ENCODE measurements at places on chromosomes 4 and X.

- no peak for DNase-seq
These were observed 39.2 kb downstream of the SGMS2 start for GRCh38 chr4:107863850-107864371.

- DNase-seq = no peak
These were observed 51.8 kb downstream of the LRP2BP start for GRCh38 chr4:185343726-185344581.

DNA sequence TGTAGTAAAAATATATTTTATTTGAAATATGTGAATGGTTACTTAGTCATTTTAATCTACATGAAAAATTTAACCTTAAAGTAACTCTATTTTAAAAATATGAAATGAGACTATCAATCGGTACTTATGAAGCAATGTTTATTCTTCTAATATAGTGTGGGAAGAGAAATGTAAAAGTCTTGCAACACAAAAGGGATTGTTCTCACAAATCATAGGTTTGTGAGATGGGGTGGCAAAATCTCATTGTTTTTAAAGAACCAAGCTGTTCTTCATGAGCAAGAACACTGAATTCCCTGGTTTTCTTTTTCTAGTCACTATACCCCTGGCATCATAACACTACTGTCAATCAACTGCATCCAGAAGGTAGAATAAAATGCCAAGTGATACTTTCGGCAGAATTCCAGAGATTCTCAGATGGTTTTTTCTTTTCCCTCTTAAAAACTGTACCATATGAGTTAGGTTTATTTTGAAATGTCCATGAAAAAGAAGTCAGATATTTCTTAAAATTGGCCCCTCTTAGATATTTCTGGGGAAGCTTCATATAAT is 52.2 kb downstream of the SNCA start:
- DNase-seq = no peak

DNA sequence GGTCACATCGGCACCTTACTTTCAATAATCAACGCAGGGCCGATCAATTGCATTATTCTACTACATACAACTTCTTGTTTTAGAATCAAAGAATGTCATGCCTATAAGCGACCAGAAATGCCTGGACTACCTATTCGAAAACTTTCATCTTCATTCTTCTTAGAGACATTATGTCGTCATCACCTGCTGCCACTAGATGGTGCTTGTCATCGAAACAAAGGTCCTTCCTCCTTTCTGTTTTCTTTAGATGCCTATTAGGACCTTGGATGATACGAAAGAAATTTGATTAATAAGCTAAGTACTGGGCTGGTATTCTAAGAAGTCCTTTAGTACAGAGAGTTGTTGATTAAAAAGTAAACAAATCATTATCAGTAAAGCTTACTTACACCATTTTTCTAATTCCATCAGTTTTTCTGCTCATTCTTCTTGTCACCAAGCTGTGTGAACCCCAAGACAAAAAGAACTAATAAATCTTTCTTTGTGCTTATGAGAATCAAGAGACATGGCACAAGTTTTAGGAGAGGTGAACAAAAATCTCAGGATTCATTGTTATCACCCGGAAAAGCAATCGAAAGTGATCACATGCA is 154.5 kb upstream of the SLC4A4 start:
- DNase-seq = no peak

DNA sequence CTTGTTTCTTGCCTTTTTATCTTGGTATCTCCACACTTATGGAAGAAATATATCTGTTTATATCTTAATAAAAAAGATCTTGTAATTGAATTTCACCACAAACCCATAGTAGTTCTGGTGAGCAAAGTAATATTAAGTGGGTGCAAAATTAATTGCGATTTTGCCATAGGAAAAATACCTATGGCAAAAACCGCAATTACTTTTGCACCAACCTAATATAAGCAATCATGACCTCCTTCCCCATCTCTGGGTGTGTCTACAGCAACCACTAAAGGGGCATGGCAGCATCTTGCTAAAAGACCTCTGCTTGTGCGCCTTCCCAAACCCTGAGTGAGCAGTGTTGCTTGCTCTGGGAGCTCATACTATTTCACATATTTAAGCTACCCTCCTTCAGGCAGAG is 124.2 kb upstream of the GUCY1A1 start:
- DNase-seq = no peak

DNA sequence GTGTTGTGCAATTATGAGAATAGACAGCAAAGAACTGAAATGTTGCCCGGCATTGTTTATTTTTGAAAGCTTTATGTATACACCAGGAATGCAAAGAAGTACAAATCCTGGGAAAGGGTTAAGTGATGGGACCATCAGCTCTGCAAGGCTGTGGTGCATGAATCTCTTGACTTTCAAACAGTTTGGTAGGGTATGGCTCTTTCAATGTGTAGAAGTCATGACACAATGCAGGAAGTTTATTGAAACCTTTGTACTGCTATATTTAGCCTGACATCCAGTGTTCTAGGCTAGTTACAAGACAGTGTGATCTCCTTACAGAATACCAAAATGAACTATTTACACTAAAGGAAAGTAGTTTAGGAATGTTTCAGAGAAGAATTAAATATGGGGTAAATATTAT is 206.8 kb upstream of the HAND2 start:
- DNase-seq = no peak

GRCh38 chr4:71259280-71259679 is 79.5 kb upstream of the SLC4A4 start:
- no peak for DNase-seq

DNA sequence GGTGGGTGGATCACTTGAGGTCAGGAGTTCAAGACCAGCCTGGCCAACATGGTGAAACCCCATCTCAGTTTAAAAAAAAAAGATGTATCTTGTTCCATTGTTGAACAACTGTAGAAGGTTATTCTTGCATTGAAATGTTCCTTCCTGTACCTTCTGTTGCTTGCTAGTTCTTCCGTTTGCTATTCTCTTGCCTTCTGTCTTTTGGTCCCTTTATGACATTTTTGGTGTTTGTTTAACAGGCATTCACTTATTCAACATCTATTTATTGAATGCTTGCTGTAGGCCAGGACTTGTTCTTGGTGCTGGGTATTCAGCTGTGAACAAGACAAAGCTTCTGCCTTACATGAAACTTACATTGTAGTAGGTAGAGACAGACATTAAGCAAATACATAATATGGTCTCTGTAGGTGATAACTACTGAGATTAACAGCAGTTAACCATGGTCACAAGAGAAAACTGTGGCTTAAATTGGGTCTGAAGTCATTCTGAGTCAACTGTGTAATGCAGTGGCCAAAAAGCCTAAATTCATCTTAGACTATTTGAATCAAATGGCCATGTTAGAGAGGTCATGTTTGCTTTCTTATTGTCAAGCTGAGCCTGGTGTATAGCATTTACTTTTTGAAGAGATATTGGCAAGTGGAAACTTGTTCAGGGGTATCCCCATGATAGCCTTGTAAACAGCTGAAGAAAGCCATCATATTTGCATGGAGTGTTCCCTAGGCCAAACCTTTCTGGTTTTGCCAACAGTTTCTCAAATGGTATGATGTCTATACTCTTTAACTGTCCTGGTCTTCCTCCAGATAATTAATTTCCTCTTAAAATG is 35.6 kb downstream of the GAB1 start:
- DNase-seq = no peak

GRCh38 chrX:63751481-63751880 is 33.5 kb downstream of the ARHGEF9 start:
- no peak for DNase-seq

GRCh38 chr4:151688003-151688784 is 72.6 kb downstream of the GATB start:
- DNase-seq = no peak

DNA sequence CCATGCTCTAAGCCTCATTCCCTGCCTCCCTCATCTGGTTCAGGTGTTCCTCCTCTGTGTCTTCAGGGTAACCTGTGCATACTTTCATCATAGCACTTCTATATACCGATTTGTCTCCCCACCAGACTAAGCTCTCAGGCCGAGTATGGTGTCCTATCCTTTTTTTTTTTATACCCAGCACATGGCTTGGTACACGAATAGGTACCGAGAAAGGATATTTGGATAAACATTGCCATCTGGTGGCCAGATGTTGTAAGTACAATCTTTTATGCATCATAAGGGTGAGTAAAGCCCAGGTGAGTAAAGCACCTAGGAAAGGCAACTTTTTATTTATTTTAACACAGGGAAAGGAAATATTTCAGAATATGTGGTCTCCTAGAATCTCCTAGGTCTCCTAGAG is 68.4 kb downstream of the MID2 start:
- DNase-seq = no peak

GRCh38 chrX:36856849-36857248 is 151.3 kb upstream of the FAM47C start:
- DNase-seq = no peak

- DNase-seq = no peak
These were observed 1.5 kb upstream of the PUDP start for GRCh38 chrX:7149411-7149810.

DNA sequence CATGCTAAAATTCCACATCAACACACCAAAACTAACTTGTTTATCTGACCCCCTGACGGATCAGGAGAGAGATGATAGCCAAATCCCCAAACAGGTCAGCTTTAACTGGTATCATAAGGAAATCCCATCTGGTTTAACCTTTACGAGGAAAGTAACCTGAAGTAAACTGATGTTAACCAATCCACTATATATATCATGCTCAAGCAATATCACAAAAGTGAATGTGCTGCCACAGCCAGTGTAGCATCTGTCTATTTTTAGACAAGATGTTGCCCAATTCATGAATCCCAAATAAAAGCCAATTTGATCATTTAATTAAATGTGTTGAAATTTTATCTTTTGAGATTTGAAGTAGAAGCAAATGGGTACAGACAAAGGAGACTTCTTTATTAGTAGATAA is 44.5 kb downstream of the EGF start:
- no peak for DNase-seq

GRCh38 chr4:53055274-53055673 is 193.2 kb downstream of the RASL11B start:
- DNase-seq = no peak

DNA sequence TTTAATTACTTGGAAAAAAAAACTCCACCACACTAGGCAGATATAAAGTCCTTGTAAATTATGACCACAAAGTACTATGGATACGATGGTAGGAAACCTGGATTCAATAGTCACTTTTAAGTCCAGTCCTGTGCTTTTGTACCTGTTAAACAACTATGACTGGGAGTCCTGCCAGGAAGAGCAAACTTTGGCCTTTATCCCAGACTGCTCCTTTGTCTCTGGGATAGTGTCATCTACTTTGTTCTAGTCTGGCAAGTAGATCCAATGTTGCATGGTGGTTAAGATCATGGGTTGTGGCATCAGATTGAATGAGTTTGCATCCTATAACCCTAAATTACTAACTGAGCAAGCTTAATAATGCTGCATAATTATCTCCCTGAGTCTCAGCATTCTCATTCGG is 175.3 kb upstream of the FGF13 start:
- DNase-seq = peak; percentile 50

DNA sequence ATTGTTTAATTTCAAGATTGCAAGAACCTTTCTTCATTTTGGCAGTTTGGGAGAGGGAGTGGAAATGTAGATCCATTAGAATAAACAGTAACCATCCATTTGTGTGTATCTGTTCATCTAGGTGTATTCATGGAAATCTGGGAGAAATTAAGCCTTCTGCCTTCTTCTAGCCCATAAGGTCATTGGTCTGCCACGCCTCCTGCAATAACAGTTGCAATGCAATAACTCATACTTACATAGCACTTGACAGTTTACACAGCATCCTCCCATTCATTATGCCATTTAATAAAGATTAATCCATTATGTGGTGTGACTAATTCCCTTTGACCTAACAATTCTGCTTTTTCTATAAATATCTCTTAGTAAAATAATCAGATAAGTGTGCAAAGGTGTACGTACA is 42.6 kb downstream of the SHROOM4 start:
- no peak for DNase-seq

DNA sequence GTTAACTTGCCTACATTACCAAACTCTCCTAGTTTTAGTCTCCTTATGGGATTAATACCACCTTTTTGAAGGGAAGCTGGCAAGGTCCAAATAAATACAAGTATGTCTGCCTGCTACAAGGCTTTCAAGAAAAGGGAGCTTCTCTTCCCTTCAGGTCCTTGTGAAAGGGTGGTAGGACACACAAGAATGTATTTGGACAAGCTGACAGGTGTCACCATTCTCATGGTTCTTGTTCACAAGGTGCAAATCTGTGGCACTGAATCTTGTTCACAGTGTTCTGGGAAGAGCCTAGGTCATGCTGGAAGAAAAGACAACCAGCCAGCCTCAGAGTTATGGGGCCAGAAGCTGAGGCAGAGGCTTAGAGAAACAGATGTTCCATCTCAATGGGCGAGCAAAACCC is 41.9 kb downstream of the GPC3 start:
- DNase-seq = no peak

DNA sequence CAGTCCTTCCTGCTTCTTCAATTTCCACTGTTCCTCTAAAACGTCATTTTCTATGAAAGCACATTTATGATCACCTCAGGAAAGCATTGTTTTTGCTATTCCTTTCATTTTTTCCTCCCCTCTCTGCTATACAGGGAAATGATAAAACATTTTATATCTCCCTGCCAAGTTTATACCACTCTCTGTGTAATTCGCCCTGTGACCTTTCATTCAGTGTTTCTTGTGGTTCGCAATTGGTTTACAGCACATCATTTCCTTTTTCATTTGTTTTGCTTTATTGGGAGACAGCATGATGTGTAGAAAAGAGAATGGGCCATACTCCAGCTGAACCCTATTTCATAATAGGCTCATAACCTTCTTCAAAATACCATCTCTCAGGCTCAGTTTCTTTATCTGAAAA is 99.9 kb upstream of the RAPGEF2 start:
- no peak for DNase-seq

DNA sequence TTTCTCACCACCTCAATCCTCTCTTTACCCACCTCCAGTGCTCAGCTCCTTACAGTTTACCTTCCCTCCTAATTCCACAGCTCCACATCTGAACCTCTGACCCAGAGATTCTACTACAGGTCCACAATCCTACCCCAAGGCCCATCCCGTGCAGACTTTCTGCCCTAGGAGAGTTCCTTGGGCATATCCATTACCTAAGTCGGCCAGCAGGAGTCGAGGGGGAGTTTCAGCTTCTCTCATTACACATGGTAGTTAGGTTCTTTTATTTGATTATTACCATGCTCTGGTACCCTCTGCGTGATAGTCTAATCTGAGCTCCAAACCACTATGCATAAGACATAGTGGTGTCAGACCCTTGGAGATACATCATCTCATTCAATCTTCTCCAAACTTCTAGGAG is 117.9 kb downstream of the SH3RF1 start:
- DNase-seq = no peak

- no peak for DNase-seq
These were observed 29.6 kb downstream of the PDK3 start for GRCh38 chrX:24494647-24495075.

DNA sequence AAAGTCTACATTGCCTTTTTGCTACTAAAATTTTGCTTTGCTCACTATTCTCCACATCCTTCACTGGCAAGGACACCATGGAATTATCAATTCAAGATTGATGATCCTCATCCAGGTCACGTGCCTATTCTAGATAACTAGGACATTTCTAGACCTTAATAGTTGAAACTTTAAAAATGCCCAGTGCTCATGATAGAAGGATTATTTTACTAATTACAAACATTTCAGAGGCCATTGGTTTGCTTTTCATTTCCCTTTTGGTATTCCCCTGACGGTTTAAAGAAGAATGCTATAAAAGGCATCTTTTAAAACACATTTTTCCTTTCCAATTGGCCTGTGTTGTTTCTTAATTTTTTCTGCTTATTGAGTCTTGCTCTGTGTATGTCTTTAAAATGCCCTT is 249.4 kb downstream of the NDST4 start:
- DNase-seq = no peak
